ENCODE measurements at places on chromosomes 2 and 18. TPM values are rescaled to one million over a fixed set of nuclear protein-coding genes. Genes with fewer than 3 reads are reported as not detected.

KCNS3 gene
- 5.2 TPM for total RNA-seq

DNA sequence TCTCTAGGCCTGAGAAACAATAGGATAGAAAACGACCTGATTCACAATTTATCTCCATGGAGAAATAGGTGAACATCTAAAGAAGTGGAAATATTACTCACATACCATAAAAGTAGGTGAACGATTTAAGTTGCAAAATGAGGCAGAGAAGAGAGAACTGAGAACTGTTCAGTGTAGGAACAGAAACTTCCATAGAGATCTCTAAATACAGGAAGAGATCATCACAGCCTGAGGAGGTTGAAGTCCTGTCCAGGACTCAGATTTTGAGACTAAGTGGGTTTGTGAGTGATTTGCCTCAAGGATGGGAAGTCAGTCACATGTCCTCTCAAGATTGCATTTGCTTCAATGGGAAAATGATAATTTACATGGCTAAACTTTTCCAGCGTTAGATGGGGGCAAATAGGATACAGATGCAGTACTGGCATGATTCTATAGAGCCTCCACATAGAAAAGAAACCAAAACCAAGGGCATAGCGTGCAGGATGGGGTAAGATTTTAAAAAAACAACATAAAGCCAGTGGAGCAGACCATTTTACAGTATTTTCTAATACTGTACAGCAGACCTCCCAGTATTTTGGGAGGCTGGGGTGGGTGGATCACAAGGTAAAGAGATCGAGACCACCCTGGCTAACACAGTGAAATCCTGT lies 68.8 kb downstream of the MEP1B start:
- no peaks in the 10 kb centered on the region for H3K4me1 ChIP-seq
- 0 out of 2 replicates have a peak, but pooled peaks cover 3% of the 10 kb centered on the region for H3K27me3 ChIP-seq

- H3K4me3 ChIP-seq, result no peak overlapping the region
- H3K27me3 ChIP-seq, result no peaks in the 10 kb centered on the region
- H3K27ac ChIP-seq, result no peak overlapping the region
Measured at GRCh38 chr2:212145121-212145520, 393.5 kb downstream of the ERBB4 start.

GAL3ST2 gene
- 0.44 TPM for total RNA-seq

GRCh38 chr2:10210336-10210735 lies 87.8 kb downstream of the RRM2 start:
- H3K36me3 ChIP-seq, result no peaks in the 10 kb centered on the region
- H3K4me3 ChIP-seq, result no peak overlapping the region
- DNase-seq, result no peak
- no peaks in the 10 kb centered on the region for H3K4me1 ChIP-seq

DNA sequence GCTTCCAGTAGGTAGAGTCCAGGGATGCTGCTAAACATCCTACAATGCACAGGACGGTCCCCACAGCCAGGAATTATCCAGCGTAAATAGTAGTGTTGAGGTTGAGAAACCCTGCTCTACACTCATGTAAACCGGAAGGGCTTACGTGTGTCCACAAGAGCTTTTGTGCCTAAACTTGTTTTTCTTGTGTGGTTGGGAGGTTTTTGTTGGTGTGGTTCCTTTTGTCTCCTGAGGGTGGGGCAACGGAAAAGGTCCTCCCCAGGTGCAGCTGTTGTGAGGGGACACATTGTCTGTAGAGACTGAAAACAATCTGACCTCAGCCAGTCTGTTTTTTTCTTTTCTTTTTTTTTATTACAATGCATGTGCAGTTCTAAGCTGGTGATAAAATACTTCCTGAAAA lies 72.7 kb upstream of the MGAT5 start:
- H3K4me1 ChIP-seq, result no peaks in the 10 kb centered on the region
- H3K27me3 ChIP-seq, result no peaks in the 10 kb centered on the region
- no peaks in the 10 kb centered on the region for H3K36me3 ChIP-seq
- no peak for DNase-seq
- no peak overlapping the region for H3K27ac ChIP-seq

GRCh38 chr18:77111449-77111848 lies 21.1 kb downstream of the MBP start:
- no peak overlapping the region for H3K4me3 ChIP-seq
- peaks cover 22% of the 10 kb centered on the region for H3K4me1 ChIP-seq
- no peak overlapping the region for H3K27ac ChIP-seq
- H3K36me3 ChIP-seq, result no peaks in the 10 kb centered on the region
- DNase-seq, result no peak
- no peaks in the 10 kb centered on the region for H3K27me3 ChIP-seq

DNA sequence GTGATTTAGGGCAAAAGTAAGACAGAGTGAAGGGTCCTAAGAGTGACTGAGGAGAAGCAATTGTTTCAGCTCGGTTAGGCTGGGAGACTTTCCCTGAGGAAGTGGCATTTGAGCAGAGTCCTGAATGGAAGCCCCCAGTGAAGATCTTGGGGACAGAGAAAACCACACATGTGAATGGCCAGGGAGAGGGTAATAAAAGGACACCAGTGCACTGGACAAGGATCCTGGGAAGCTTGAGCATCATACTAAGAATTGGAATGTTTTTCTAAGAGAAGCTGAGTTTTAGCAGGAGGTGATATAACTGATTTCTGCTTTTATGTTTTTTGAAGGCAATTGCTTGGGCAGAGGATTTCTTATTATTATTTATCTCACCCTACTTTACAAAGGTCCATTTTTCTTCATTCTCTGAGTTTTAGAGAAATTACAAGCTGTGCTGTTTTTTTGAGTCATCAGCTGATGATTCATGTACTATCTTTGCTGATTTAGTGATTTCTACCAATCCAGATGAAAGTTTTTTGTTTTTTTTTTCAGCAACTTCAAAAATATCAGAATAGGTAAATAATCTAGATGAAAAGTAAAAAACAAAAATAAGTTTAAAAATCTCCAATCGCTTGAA lies 43.5 kb downstream of the MFSD6 start:
- H3K4me3 ChIP-seq, result no peak overlapping the region
- H3K36me3 ChIP-seq, result no peaks in the 10 kb centered on the region
- no peak for DNase-seq
